Left forelimb (tissue), 1 donor: ENCODE measurements at places on chromosomes 7 and 10.

DNA sequence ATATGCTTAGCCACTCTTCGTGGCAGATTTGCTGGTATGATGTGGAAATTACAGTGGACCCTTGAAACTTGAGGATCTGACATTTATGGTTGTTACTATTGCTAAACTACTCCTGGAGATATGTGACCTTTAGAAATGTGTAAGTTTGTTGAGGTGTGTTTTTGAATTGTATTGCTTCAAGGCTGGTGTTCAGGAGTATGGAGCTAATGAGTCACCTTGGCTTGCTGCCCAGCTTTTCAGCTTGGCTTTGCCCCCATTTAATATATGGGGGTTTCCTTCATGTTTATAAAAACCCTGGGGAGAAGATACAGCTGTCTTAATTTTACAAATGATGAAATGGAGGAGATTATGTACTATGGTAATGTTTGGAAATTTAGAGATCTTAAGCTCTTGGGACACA, 11.6 kb downstream of the HBP1 start:
- DNase-seq: no peak

GRCh38 chr10:118621304-118621942, 26.0 kb upstream of the PRLHR start:
- DNase-seq: no peak

DNA sequence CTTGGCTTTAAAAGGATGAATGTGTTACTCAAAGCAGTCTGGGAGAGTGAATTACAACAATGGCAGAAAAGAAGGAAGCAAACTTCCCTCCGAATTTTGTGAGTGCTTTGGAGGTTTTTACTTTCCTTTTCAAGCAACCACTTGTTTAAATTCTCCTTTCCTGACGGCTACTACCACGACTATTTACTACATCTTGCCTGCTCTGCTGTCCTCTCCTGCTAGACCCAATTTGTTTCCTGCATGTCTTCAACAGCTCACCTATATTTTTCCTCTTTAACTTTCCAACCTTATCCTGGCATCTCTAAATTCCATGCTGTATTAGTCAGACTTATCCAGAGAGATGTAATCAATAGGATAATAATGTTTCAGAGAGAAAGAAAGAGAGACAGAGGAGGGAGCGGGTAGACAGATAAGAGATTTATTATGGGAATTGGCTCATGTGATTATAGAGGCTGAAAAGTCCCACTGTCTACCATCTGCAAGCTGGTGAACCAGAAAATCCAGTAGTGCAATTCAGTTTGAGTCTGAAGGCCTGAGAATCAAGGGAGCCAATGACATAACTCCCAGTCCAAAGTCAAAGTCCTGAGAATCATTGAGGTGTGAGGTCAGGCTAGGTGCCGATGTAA, 42.8 kb upstream of the SLC13A1 start:
- no peak for DNase-seq

- DNase-seq: no peak
Observed at GRCh38 chr7:83751217-83751616, 102.3 kb upstream of the SEMA3E start.

DNA sequence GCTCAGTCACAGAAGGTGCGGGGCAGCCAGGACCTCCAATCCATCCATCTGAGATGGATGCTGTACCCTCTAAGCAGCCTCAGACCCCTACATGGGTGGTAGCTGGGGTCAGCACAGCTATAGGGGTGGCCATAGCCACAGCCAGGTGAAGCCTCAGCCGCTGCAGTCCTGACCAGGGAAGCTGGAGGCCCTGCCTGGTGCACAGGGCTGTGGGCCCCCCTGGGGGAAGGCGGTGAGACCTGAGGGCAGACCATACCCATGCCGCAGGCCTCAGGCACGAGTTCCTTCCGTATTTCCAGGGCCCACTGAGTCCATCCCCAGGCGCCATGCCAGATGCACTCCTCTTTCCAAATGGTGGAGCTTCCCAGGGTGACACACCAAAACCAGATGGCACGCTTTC, 96.6 kb upstream of the KDM7A start:
- DNase-seq: no peak

DNA sequence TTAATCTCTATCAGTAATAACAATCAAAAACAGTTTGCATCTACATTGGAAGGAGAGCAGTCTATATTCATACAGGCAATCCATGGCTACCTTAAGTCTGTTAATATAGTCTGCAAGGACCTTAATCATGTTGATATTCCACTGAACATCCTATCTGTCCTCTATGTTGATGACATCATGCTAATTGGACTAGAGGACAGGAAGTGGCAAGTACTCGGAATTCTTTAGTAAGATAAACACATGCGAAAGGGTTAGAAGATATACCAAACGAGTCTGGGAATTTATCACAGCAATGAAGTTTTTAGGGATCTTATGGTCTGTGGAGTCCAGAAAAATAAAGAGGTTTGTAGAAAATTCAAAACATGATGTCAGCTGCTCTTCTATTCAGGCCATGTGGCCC, 11.3 kb upstream of the SAMD9L start:
- no peak for DNase-seq

DNA sequence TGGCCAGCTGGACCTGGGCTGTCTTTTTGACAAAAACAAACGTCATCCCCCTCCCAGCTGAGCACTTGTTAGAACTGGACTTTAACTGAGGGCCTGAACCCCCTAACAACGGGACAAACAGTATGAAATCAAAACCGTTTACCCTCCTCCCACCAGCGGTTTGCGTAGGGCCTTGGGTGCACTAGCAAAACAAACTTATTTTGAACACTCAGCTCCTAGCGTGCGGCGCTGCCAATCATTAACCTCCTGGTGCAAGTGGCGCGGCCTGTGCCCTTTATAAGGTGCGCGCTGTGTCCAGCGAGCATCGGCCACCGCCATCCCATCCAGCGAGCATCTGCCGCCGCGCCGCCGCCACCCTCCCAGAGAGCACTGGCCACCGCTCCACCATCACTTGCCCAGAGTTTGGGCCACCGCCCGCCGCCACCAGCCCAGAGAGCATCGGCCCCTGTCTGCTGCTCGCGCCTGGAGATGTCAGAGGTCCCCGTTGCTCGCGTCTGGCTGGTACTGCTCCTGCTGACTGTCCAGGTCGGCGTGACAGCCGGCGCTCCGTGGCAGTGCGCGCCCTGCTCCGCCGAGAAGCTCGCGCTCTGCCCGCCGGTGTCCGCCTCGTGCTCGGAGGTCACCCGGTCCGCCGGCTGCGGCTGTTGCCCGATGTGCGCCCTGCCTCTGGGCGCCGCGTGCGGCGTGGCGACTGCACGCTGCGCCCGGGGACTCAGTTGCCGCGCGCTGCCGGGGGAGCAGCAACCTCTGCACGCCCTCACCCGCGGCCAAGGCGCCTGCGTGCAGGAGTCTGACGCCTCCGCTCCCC, at the start of gene IGFBP1:
Gene IGFBP1, plus strand, starts transcription at position 304 of the 808 bp plus-strand sequence. Its CDS starts 165 bp downstream, at position 469.
- no peak for DNase-seq

GRCh38 chr10:7470371-7470770, 59.5 kb upstream of the SFMBT2 start:
- DNase-seq: no peak

DNA sequence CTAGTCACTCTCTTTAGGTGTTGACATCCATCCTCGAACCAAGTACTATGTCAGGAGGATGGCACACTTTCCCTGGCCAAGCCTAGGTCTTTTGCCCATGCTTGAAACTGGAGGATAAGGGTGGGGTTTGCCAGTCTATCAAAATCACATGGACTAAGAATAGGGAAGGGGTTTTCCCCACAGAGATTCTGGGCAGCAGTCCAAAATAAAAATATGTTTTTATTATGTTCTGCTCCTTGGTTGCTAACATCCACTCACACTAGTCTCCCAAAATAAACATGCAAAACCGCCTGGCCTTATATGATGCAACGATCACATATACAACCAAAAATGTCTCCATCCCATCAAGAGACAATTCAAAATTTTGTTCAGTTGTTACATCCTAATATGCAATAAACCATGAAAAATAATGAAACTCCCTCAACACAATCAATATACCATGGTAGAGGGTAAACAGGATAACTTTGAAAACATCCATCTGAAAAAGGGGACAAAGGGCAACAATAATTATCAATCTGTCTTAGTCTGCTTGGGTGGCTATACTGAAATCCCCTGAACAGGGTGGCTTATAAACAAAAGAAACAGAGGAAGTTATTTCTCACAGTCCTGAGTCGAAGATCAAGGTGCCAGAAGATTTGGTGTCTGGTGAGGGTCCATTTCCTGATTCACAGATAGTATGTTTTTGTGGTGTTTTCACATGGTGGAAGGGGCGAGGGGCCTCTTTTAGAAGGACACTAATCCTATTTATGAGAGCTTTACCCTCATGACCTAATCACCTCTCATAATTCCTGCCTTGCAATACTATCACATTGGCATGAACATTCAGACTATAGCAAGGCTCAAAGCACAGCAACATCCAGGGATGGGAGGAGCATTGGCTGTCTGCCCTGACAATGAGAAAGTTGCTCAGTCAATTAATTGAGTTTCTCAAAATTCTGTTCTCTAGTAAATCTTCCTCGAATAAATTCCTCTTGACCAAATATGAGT, 159.3 kb downstream of the ETV1 start:
- DNase-seq: no peak

DNA sequence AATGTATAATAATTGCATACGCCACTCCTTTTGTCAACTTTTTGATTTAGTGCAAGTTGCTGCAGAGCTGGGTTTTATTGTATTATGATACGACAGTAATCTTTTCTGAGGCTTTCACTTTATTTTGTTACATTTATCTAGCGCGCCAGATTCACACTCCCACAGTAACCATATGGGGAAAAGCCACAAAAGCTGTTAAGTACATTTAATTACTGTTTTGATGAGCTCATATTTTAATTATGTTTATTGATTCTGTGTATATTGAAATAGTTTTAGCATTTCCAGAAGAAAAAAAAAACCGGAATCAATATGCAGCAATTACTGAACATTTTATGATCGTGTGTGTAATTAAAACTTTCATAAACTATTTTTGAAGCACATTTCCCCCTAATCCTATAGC, 118.5 kb downstream of the RAB11FIP2 start:
- no peak for DNase-seq

DNA sequence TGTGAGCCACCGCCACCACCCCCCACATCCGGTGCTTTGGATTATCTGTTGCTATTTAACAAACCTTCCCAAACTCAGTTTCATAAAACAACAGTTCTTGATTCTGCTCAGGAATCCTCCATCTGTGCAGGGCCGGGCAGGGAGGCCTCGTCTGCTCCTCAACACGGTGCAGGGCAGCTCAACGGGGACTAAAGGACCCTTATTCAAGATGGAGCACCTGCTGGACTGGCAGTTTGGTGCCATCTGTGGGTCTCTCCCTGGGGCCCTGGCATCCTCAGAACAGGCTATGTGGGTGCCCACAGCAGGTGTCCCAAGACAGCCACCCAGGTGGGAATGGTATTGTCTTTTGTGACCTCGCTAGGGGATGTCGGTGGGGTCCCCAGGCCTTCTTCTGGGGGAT, 31.0 kb upstream of the ELFN1 start:
- DNase-seq: no peak
